Renal cortical epithelial cell (primary cell): ENCODE measurements at places on chromosomes 16 and 17. TPM values are rescaled to one million over a fixed set of nuclear protein-coding genes. Genes with fewer than 3 reads are reported as not detected.
A peak's percentile ranks its signal among the peaks of the same experiment; 100 is the strongest.

CSH2 gene
- not detected in 2 replicates for total RNA-seq

PGS1 gene
- total RNA-seq = 29.0 and 52.9 TPM in 2 replicates

TEKT1 gene
- not detected in 2 replicates for total RNA-seq

GLP2R gene
- 0.55 and 1.9 TPM in 2 replicates for total RNA-seq

IL17C gene
- total RNA-seq = not detected in 2 replicates

DNA sequence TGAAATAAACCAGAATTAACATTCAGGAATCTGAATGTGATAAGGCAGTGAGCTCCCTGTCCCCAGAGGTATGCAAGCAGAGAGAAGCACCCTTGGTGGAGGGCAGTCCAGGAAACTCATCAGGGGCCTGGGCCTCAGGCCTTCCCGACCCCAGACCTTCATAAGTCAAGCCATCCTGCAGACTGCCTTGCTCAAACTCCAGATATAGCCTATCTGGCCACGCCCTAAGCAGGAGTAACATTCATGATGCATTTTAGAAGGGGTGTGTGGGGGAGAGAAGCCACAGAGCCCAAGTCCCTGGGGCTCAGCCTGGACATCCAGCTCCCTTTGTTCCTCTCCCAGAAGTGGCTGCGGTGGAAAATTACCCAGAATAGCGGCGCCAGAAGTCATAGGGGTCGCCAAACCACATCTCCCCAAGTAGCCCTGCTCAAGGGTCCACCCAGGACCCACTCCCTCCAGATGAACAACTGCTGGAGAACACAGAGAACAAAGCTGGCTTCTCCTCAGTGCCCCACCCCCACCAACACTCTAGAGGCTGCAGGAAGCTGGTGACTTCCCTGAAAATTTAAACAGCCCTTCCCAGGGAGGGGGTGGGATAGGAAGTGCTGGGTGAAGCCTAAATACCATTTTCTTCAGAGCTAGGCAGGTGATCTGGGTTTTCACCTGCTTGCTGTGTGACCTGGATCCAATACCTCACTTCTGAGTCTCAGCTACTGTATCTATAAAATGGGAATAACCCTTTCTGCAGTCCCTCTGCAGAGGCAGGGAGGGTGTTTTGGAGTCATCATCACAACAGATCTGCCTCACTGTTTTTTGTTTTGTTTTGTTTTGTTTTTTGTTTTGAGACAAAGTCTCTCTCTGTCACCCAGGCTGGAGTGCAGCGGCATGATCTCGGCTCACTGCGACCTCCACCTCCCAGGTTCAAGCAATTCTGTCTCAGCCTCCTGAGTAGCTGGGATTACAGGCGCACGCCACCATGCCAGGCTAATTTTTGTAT, 1.5 kb upstream of the SREBF1 start:
- DNase-seq = peak; percentile 50

SRL gene
- 0.20 TPM in 1 of 2 replicates, not detected in the other for total RNA-seq

DHX58 gene
- total RNA-seq = 9.3 and 15.5 TPM in 2 replicates

- DNase-seq = no peak
Measured at GRCh38 chr17:38417210-38417951, 10.9 kb upstream of the ARHGAP23 start.

DNA sequence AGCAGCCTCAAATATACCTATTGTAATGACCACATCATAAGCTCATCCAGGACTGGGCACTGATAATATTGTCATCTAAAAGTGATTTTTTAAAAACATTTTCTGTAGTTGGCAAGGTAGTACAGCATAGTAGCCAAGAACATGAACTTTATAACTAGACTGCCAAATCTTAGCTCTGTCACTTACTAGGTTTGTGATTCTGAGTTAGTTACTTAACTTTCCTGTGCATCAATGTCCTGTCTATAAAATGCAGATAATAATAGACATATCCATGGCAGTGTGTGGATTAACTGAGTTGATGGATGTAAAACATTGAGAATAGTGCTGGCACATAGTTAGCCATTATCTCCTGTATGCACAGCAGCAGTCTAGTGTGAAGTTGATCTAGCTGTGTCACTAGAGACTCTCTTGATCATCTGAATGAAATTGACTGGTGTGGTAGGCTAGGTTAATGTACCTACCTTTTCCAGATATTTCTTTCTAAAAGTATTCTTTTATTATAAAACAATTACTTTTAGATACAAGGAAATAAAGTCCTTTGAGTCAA, 101.5 kb downstream of the STXBP4 start:
- DNase-seq = no peak

- DNase-seq = no peak
Measured at GRCh38 chr16:89135166-89135565, 36.4 kb upstream of the CDH15 start.

DNA sequence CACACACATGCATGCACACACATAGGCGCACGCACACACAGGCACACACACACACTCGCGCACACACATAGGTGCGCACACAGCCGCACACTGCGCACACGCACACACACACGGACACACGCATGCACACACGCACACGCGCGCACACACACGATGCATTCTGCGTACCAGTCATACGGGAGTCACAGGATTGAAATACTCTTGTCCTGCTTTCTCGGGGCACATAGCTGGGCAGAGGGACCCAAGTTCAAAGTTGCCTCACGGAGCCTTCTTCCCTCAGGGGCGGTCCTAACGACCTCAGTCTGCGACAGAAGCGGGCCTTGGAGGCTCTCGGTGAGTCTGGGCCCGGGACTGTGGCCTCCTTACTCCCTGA, 56.0 kb downstream of the MRM1 start:
- DNase-seq = no peak

GRCh38 chr17:11499881-11500280, 98.4 kb upstream of the DNAH9 start:
- DNase-seq = no peak

DNA sequence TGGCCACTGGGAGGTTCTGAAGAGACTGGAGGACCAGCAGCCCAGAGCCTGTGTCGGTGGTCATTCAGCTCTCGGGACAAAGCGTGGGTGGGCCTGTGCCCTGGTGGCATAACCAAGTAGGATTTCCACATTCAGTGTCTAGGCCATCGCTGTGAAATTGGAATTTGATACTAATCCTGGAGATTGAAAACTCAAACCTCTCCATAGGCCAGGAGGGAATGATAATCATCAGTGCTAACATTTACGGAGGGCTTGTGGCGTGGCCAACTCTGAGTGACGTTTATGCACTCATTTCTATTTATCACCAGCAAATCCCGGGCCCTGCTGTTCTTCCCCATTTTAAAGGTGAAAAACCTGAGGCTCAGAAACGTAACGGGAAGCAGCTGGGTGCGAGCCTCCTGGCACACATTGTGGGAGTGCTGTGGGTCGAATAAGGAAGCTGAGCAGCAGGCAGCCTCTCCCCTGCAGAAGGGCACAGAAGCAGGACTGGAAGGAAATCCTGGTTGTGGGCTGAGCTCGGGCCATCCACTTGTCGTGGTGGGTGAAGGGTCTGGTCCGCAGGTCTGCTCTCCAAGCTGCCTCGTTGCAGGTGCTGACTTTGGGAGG, 33.1 kb downstream of the RAI1 start:
- DNase-seq = no peak

CES1 gene
- 0.15 TPM in 1 of 2 replicates, not detected in the other for total RNA-seq

PRR15L gene
- 0.85 and 6.9 TPM in 2 replicates for total RNA-seq

PARD6A gene
- total RNA-seq = 2.8 and 16.1 TPM in 2 replicates

- DNase-seq = peak; percentile 48
Measured at GRCh38 chr17:42221886-42222745, 27.8 kb upstream of the GHDC start.

- DNase-seq = no peak
Measured at GRCh38 chr16:58154345-58154744, 25.2 kb upstream of the CFAP20 start.

DNA sequence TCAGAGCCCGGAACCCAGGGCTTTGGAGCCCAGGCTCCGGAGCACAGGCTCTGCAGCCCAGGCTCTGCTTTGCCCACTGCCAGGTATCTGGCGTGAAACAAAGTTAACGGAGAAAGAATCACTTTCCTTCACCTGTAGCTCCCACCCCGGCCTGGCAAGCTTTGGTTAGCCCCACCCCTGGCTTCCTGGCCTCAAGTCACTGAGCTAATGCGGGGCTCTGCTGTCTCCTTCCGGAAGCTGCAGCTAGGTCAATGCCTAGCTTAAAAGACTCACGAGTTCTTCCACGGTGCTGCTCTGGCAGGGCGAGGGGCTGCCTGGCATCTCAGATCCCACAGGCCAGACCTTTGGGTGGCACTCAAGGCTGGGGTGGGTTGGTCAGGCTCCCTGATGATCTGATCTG, 21.1 kb upstream of the SPPL2C start:
- no peak for DNase-seq
